CD8-positive, alpha-beta T cell (primary cell): ENCODE measurements at places on chromosomes 2 and 18.

- no peak for DNase-seq
These were observed 171.7 kb downstream of the TMEFF2 start for GRCh38 chr2:192023006-192023405.

- no peak for DNase-seq
These were observed 349.8 kb downstream of the RBM43 start for GRCh38 chr2:150911766-150912280.

- DNase-seq = no peak
These were observed 4.6 kb upstream of the MFF start for GRCh38 chr2:227320305-227321094.

GRCh38 chr2:116979916-116980764 lies 834.4 kb upstream of the DDX18 start:
- no peak for DNase-seq

DNA sequence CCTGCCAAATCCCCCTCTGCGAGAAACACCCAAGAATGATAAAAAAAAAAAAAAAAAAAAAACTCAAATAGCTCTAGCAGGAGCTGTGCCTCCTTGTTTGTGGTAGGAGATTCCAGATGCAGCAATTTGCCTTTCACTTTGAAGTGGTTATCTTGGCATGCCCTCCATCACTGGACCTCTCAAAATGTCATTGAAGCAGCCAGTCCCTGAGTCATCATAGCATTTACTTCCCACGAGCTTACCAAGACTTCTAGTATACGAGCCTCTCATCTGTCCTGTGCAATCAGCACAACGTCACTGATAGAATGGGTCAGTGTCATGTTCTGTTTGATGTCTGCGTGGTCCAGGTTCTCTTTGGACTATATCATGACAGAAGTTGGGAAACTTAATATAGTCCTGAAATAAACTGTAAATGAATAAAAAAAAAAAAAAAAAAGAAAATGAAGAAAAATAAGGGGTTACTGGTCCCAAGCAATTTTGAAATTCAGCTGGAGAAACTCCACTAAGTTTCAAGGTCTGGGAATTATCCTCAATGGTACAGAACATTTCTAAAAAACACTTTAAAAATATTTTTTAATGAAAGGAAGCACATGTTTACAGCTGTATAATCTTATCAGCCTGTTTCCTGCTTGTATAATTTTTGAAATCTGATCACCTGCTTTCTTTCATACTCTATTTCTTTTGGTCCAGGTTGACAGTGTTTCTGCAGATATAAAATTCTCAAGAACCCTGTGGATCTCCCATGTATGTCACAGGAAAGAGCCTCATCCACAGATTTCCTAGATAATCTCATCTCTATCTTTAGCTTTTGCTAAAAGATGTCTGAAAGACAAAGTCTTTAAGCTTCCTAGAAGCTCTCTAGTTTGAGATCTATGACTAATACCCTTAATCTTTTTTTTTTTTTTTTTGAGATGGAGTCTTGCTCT lies 74.1 kb upstream of the EHBP1 start:
- no peak for DNase-seq

GRCh38 chr2:68710336-68710735 lies 24.3 kb upstream of the ARHGAP25 start:
- DNase-seq = no peak

- no peak for DNase-seq
These were observed 458.7 kb downstream of the LPIN1 start for GRCh38 chr2:12205086-12205485.

GRCh38 chr2:237092506-237092905 lies 6.8 kb downstream of the COPS8 start:
- DNase-seq = no peak

- no peak for DNase-seq
These were observed 165.7 kb upstream of the SLC14A2 start for GRCh38 chr18:45449418-45450227.
